EH (cell line): ENCODE measurements at places on chromosomes 1 and 21.

- DNase-seq, result no peak
Measured at GRCh38 chr21:43366656-43367055, 60.3 kb downstream of the SIK1 start.

- no peak for DNase-seq
Measured at GRCh38 chr1:244394346-244394745, 57.4 kb downstream of the ADSS2 start.

- DNase-seq, result peak; percentile 51
Measured at GRCh38 chr1:154751690-154752089, 118.4 kb downstream of the KCNN3 start.

DNA sequence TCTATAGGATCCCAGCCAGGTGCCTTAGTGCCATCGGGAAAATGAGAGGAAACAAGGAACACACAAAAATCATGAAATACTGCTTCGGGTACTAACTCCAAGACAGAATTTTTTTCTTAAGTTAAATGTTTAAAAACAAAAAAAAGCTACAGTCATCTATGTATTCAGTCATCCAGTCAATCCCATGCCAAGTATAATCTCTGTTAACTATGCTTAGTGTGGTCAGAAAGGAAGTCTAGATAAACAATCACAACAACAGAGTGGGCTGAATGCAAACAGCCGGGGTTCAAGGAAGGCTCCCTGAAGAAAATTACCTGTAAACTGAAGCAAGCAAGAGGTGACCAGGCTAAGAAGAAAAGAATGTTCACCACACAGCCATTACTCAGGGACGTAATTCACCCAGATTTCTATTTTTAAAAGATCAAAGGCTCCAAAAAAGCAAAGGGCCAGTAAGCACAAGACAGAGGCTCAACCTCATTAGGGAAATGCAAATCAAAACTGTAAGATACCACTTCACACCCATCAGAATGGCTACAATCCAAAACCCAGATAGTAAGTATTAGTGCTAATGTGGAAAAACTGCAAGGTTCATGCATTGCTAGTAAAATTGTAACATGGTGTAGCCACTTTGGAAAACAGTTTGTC lies 53.0 kb downstream of the RERE start:
- no peak for DNase-seq

GRCh38 chr1:3756394-3756793 lies 4.1 kb downstream of the CCDC27 start:
- DNase-seq, result no peak

GRCh38 chr1:43531107-43531905 lies 623 bp downstream of the PTPRF start:
- DNase-seq, result peak; percentile 50

- DNase-seq, result peak; percentile 88
Measured at GRCh38 chr1:234515821-234516241, 36.9 kb upstream of the TARBP1 start.
